Activated CD8-positive, alpha-beta memory T cell treated with anti-CD3 and anti-CD28 coated beads for 48 hours (primary cell): ENCODE measurements at places on chromosomes 5 and 9.

- no peak for DNase-seq
Measured at GRCh38 chr5:156800929-156801328, 49.2 kb upstream of the PPP1R2B start.

DNA sequence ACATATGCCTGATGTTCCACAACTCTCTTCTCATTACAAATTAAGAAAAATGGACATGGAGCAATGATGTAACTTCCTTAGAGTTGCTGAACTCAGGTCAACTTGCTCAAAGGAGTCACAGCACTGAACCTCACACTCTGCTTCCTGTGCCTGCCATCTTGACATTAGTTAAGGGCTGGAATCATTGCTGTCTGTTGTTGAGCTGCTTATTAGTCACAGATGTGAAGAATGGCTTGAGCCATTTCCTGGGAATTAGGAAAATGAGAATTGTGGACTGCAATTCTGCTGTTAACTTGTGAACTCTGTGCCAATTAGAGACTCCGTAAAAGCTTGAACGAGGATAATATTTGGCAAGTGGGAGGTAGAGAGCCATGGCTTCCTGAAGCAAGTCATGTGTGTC, 212.0 kb downstream of the ADAMTS12 start:
- DNase-seq: no peak

DNA sequence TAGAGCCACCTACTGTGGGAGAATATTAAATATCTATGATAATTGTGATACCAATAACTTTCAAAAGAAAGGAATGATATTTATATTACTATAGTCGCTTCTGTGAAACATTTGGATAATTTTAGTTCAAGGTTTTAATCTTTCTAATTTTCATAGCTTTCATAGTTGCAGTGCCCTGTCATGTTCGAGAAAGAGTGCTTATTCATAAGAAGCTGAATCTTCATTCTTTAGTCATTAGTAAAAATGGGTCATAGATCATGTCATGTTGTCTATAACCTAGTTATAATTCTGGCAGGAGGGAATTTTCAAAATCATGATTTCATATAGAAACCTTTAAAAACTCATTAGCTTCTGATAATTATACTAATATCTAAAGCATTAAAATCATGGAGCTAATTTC, 685.6 kb downstream of the CETN3 start:
- no peak for DNase-seq

GRCh38 chr5:79536193-79536906, 22.4 kb upstream of the HOMER1 start:
- no peak for DNase-seq
